ENCODE measurements at places on chromosomes 4 and X.

DNA sequence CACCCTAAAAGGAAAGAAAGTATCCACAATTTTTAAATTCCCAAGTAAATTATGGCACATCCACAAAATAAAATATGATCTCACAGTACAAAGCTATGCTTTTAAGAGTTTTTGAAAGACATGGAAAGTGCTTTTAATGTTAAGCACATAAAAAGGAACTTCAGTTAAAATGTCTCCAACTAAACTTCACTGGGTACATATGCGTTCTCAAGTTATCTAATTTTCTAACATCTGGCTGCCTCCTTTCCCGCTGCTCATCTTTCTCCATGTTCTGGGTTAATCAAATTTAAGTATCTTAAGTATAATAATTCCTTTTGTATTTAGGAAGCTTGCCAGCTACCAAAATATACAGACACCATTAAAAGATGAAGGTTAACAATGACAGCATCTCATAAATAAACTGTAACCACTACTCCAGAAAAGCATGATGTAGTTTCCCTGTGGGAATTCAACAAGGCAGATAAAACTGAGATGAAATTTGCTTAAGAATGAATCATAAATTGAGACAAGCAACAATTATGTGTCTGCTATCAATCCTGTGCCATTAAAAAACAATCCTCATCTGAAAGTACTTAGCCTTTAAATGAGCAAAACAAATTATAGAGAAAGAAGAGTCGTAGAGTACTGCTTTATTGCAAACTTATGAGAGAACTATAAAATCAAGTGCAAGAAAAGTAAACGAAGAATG lies 25.1 kb downstream of the PRSS12 start:
- peak; percentile 89 for DNase-seq

GRCh38 chrX:153723351-153724251 lies 586 bp downstream of the BCAP31 start:
- DNase-seq: peak; percentile 51

- DNase-seq: no peak
These were observed 30.8 kb downstream of the SAT1 start for GRCh38 chrX:23813808-23814207.

- no peak for DNase-seq
These were observed 52.2 kb upstream of the ADRA2C start for GRCh38 chr4:3713817-3714641.

- peak; percentile 3 for DNase-seq
These were observed 45.5 kb upstream of the PRKG2 start for GRCh38 chr4:81260443-81261101.

DNA sequence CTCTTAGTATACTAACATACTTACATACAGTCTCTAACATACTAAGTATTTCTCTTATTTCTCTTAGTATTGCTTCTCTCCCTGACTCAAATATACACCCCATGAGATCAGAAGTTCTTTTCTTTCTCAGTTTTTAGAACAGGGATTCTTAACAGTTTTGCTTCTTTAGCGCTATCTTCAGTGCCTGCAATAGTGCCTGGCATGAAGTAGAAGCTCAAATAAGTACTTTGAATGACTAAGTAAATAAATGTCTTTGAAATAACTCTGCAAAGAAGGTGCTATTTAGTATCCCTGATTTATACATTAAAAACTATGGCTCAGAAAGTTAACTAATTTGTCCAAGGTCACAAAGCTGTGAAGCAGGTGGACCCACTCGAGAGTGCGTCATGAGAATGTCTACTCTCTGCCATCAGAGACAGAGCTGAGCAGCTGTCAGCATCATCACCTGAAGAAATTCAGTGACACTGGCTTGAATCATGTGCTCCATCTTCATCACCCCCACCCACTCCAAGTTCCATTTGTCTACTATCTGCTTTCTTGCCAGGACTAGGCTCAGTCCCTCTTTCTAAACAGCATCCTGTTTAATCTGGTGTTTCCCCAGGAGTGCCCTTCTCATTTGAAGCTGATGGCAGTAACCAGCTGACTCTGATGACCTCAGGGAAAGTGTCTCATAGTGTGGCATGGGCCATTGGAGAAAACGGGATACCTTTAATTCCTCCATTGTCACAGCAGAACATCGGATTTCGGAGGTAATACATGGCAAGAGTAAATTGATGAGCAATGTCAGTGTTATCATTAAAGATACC lies 83.1 kb downstream of the CC2D2A start:
- no peak for DNase-seq

DNA sequence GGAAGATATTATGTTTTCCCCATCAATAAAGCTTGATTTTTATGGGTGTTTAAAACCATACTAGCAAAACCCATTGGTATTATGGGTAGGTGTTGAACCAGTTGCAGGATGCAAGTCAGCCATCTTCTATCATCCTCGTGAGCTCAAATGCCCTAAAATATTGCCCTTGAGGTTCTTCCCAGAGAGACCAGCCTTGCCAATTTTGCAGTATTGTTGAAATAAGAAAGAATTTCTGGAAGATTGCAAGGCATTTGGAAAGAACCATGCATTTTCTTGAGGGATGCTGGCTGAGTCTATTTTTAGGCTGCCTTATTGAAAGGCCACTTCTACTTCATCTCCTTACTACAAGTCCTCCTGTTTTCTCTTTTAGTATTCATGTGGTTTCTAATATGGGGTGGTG lies 60.9 kb upstream of the SOD3 start:
- peak; percentile 56 for DNase-seq

GRCh38 chr4:188053302-188053701 lies 56.1 kb downstream of the TRIML2 start:
- DNase-seq: no peak

DNA sequence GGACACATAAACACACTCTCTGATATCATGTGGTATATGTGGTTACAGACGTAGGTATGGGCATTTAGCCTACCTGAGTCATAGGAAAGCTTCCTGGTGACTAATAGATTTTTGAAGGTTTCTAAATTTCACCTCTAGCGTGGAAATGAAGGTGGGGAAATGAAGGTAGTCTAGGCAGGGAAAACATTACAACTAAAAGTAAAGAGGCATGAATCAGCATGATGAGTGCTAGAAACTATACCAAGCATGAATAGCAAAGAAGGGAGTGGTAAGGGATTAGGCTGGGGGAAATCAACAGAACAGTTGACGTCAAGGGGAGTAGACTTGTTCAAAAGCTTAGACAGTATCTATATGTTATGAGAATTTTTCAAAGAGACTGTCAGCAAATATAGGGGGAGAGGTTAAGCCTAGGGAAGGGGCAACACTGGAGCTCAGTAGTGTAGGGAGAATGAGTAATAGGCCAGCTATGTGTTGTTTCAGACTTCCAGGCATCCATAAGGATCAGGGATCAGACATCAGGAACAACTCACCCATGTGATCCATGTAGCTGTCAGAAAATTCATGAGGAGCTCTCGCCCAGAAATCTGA lies 279.3 kb upstream of the DIPK2B start:
- peak; percentile 88 for DNase-seq

GRCh38 chr4:134139188-134139587 lies 62.4 kb downstream of the PABPC4L start:
- DNase-seq: no peak

DNA sequence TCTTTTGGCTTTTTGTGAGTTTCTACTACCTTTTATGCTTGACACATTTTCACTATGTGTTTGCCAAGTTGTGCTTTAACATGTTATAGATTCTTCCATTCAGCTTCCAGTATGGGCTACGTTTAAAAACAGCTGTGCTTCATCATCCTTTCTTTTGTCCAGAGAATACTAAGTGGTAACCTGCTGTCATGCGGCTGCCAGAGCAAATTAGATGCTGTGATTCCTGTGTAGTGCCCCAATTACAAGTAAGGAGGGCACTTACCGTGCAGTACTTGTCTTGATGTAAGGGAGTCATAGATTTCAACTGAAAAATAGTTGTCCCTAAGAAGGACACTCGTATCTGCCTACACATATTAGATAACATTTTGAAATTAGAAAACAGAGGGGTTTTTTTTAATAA lies 531.8 kb upstream of the GALNTL6 start:
- DNase-seq: no peak

- no peak for DNase-seq
These were observed 26.4 kb downstream of the CDKN2AIP start for GRCh38 chr4:183470821-183471220.

- DNase-seq: no peak
These were observed 45.4 kb downstream of the CEP135 start for GRCh38 chr4:55993994-55994663.

GRCh38 chr4:157057218-157057617 lies 18.7 kb upstream of the GLRB start:
- no peak for DNase-seq

DNA sequence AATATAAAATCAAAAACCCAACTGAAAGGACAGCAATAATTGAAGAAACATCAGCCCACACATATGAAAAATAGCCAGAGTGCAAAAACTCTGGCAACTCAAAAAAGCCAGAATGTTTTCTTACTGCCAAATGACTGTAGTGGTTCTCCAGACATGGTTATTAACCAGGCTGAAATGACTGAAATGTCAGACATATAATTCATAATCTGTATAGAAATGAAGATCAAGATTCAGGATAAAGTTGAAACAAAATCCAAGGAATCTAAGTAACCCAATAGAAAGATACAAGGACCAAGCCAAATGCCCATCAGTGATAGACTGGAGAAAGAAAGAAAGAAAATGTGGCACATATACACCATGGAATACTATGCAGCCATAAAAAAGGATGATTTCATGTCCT lies 553.3 kb upstream of the KLHL4 start:
- DNase-seq: no peak

GRCh38 chr4:7001271-7001670 lies 41.9 kb upstream of the TADA2B start:
- DNase-seq: no peak

- no peak for DNase-seq
These were observed 15.0 kb downstream of the C4orf33 start for GRCh38 chr4:129110931-129111330.

GRCh38 chrX:104806346-104806745 lies 240.3 kb downstream of the IL1RAPL2 start:
- DNase-seq: no peak

- DNase-seq: no peak
These were observed 66.1 kb upstream of the IQCM start for GRCh38 chr4:149881744-149882143.

DNA sequence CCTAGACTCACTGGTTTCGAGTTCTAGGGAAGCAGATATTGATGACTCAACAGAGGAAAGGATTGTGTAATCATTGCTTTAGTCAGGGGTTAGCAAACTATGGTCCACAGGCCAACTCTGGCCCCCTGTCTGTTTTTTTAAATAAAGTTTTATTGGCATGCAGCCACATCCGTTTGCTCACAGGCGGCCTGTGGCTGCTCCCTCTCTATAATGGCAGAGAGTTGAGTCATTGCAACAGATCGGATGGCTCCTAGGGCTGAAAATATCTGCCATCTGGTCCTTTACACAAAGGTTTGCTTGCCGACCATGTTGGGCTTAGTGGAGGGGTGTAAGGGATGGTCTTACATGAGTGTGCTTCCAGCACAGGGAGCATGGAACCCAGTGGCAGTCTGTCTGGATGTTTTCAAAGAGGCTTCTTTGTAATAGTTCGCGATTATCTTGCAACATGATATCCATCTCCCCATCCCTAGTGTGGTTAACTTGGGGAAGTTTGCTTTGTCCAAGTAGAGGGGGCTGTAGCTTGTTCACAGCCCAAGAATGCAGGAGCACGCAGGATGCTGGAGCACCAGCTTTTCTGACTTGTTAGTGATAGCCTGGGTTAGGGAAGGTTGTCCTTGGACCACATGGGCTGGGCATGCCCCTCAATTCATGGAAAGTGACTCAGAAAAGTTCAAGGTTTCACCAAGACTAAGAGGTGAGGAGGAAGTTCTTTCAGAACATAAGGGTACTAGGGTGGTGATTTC lies 59.3 kb upstream of the CLDN34 start:
- peak; percentile 83 for DNase-seq

- DNase-seq: no peak
These were observed 19.1 kb downstream of the STARD8 start for GRCh38 chrX:68666580-68666979.

GRCh38 chr4:14168919-14169318 lies 541.4 kb upstream of the BOD1L1 start:
- peak; percentile 87 for DNase-seq

DNA sequence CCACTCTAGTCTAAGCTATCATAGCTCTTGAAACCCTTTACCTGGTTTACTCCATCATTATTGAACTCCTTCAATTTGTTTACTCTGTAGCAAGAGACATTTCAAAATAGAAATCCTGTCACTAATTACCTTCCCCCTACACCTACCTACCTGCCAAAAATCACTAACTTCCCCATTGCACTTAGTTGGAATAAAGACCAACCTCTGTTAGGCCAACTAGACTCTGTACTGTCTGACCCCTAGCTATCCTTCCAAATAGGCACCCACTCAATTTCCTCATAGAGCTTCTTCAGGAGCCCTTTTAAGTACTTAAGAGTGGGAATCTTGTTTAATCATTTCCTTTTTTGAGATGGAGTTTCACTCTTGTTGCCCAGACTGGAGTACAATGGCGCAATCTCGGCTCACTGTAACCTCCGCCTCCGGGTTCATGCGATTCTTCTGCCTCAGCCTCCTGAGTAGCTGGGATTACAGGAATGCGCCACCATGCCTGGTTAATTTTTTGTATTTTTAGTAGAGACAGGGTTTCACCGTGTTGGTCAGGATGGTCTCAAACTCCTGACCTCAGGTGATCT lies 8.9 kb upstream of the CDKL2 start:
- DNase-seq: no peak

GRCh38 chrX:48497871-48498270 lies 10.9 kb upstream of the PORCN start:
- DNase-seq: no peak

DNA sequence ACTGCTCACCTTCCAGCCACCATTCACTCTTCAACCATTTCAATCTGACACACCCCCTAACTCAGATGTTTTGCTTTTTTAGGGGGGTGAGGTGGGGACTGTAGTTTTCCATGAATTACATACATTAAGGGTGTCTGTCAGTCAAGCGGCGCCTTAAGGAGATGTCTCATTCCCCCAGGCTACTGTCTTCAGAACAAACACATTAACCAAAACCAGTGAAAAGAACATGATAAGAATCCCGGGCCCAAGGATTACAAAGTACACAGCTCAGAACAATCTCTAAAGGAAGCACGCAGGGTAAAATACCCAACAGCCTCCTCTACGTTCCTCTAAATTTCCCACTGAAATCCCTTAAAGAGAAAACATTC lies 62.5 kb upstream of the IRF2 start:
- DNase-seq: no peak

DNA sequence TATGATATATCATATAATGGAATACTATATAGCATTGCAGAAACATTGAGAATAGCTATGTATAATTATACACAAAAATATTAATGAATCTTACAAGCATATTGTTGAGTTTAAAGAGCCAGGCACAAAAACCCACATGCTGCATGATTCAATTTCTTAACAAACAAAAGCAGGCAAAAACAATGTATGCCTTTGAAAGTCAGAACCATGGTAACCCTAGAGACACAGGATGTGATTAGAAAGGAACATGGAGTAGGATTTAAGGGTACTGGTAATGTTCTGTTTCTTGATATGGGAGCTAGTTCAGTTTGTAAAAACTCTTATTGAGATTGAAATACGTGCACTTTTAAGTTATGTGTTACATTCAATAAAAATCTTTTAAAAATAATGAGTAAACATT lies 21.5 kb downstream of the CXCL8 start:
- DNase-seq: no peak

- DNase-seq: no peak
These were observed 30.4 kb upstream of the HPGDS start for GRCh38 chr4:94372991-94373390.

DNA sequence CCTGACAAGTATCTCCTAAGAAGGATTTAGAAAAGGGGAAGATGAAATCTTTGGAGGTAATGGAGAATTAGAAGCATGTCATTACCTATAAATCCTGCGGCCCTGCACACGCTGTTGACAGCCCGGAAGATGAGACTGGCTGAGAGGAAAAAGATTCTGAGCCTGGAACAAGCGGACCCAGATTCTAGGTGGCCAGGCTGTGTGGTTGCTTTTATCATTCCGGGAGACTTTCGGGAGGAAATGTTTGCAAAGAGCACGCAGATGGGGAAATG lies 5.8 kb upstream of the PPP2R3B start:
- DNase-seq: no peak
